Cardiac ventricle fibroblast (primary cell): ENCODE measurements at places on chromosomes 12 and 14. TPM values are rescaled to one million over a fixed set of nuclear protein-coding genes. Genes with fewer than 3 reads are reported as not detected.

The HOXC4 gene
- total RNA-seq: 0.05 TPM in 1 of 2 replicates, not detected in the other

The ALG10B gene
- total RNA-seq: 2.5 TPM in 2 replicates

The NGB gene
- total RNA-seq: not detected in 2 replicates

The FZD10 gene
- 0.19 TPM in 1 of 2 replicates, not detected in the other for total RNA-seq

The NR4A1 gene
- total RNA-seq: 2.1 and 4.4 TPM in 2 replicates

The CMA1 gene
- total RNA-seq: not detected in 2 replicates

The MAP3K9 gene
- total RNA-seq: 0.06 TPM in 1 of 2 replicates, not detected in the other

The TAS2R19 gene
- total RNA-seq: 0.94 and 0.98 TPM in 2 replicates

The RBP5 gene
- not detected in 2 replicates for total RNA-seq

The KRT75 gene
- not detected in 2 replicates for total RNA-seq

The KRT8 gene
- total RNA-seq: 9.6 and 10.3 TPM in 2 replicates

The APOF gene
- not detected in 2 replicates for total RNA-seq

The ZBTB42 gene
- total RNA-seq: 2.2 and 3.1 TPM in 2 replicates

The KRT5 gene
- total RNA-seq: 0.78 and 1.4 TPM in 2 replicates

The MYF5 gene
- not detected in 2 replicates for total RNA-seq

The PTHLH gene
- total RNA-seq: 0.20 and 0.56 TPM in 2 replicates

The RDH12 gene
- not detected in 2 replicates for total RNA-seq

The MYH6 gene
- not detected in 2 replicates for total RNA-seq

The SLC39A5 gene
- total RNA-seq: not detected in 2 replicates

The ACOT6 gene
- total RNA-seq: not detected in 2 replicates

The CLEC4D gene
- total RNA-seq: not detected in 2 replicates

The RIPK3 gene
- 1.1 and 2.2 TPM in 2 replicates for total RNA-seq

The PRICKLE1 gene
- 12.3 and 16.7 TPM in 2 replicates for total RNA-seq

The ABCD2 gene
- total RNA-seq: not detected in 2 replicates

The PLD4 gene
- 0.05 TPM in 1 of 2 replicates, not detected in the other for total RNA-seq

The MMP17 gene
- 6.9 and 8.9 TPM in 2 replicates for total RNA-seq

The RNF212B gene
- not detected in 2 replicates for total RNA-seq

The SLC41A2 gene
- total RNA-seq: 50.0 and 68.8 TPM in 2 replicates

The PPP4R4 gene
- not detected in 2 replicates for total RNA-seq

The SMIM41 gene
- not detected in 2 replicates for total RNA-seq

The RND1 gene
- total RNA-seq: 0.39 TPM in 1 of 2 replicates, not detected in the other

The VDR gene
- 7.9 and 10.4 TPM in 2 replicates for total RNA-seq
